ENCODE measurements at places on chromosomes 6 and 20.

GRCh38 chr20:60038400-60039008 is 80.3 kb downstream of the CDH26 start:
- DNase-seq, result no peak

GRCh38 chr6:47028835-47029360 is 13.2 kb downstream of the ADGRF1 start:
- no peak for DNase-seq

- DNase-seq, result no peak
Measured at GRCh38 chr6:7991536-7991935, 72.7 kb downstream of the BLOC1S5 start.

- no peak for DNase-seq
Measured at GRCh38 chr6:126127659-126128058, 141.3 kb downstream of the TRMT11 start.

- DNase-seq, result no peak
Measured at GRCh38 chr20:1734269-1734858, 76.8 kb upstream of the SIRPG start.

GRCh38 chr6:113351173-113351834 is 505.8 kb upstream of the MARCKS start:
- no peak for DNase-seq

GRCh38 chr6:142685852-142686506 is 259.0 kb downstream of the HIVEP2 start:
- no peak for DNase-seq

GRCh38 chr20:12977328-12978125 is 31.2 kb upstream of the SPTLC3 start:
- no peak for DNase-seq

- DNase-seq, result no peak
Measured at GRCh38 chr20:21167261-21167660, 41.4 kb downstream of the KIZ start.

DNA sequence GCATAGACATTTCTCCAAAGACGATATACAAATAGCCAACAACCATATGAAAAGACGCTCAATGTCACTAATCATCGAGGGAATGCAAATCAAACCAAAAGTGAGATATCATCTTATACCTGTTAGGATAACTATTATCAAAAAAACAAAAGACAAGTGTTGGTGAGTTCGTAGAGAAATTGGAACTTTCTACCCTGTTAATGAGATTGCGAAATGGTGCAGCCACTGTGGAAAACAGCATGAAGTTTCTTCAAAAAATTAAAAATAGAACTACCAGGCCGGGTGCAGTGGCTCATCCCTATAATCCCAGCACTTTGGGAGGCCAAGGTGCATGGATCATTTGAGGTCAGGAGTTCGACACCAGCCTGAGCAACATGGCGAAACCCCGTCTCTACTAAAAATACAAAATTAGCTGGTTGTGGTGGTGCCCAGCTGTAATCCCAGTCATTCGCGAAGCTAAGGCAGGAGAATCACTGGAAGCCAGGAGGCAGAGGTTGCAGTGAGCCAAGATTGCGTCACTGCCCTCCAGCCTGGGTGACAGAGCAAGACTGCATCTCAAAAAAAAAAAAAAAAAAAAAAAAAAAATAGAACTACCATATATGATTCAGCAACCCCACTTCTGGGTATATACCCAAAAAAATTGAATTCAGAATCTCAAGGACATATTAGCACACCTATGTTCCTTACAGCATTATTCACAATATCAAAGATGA is 170.0 kb upstream of the ZNF184 start:
- DNase-seq, result no peak
